EH (cell line): ENCODE measurements at places on chromosomes 5 and 9.

DNA sequence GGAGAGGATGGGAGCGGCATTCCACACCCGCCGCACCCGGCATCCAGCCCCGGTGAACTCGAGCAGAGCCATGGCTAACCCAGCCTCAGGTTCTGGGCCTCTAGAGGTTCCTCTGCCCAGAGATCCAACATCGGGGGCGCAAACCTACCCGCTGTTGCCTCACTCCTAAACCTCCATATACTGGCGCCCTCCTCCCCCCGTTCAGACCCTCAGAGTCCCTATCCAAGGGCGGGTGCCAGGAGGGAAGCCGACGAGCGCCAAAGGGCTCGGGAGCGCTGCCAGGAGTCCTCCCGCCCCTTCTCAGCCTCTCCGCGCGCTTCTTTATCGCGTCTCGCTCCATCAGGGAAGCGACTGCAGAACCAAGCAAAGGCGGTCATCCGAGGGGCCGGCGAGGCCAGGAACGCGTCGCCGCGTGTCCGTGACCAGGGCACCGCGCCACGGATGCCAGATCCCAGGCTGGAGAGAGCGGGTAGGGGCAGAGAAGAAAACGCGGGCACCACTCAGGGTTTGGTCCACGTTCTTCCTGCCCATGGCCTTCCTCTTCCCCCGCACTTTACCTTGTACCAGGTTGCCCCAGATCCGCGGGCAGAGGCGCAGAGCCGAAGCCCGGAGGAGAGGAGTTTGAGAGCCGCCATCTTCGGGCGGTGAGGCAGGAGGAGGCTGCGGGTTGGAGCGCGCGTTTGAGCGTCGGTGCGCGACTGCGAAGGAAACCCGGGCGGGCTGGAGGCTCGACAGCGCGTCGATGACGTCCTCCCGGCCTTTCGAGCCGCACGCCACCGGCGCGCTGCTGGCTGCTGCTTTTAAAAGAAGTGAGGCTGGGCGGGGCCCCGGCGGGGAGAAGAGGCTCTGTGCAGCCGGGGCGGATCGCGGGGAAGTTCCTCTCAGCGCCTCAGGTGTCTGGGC lies at the start of gene OXCT1:
Gene OXCT1 (minus strand): TSS at position 702 of the 903 bp plus-strand sequence. CDS start 67 bp downstream, at position 635.
- peak; percentile 84 for DNase-seq

DNA sequence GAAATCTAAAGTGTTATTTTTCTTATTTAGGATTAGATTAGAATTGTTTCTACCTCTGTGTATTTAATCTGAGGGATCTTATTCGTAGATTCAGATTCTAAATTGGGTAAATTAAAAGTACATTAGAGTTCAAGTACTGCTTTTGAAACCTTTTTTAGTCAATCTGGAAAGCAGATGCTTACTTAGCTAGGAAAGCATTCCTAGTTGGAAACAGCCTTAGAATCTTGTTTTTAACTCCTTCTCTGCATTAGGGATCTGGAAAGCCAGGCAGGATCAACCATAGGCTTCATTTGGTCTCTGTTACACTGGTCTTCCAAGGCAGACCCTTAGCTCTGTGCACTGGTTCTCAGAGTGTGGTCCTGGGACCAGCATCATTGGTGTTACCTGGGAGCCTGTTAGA lies 247.4 kb downstream of the NR3C1 start:
- no peak for DNase-seq

DNA sequence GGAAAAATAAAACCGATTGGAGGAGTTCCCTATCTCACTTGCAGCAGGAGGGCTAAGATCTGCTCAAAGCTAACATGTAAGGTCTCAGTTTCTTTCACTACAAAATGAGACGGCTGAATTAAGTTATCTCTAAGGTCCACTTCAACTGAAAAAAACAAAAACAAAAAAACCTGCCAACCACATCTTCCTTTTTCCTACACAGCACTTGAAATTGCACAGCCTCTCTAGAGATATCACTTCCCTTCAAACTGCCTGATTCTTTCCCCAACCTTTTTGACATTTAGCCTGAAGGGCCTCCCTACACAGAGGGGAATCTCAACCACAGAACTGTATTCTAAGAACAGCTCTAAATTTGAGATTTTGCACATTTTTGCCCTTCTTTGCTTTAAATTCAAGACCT lies 227.9 kb upstream of the TARS1 start:
- no peak for DNase-seq

DNA sequence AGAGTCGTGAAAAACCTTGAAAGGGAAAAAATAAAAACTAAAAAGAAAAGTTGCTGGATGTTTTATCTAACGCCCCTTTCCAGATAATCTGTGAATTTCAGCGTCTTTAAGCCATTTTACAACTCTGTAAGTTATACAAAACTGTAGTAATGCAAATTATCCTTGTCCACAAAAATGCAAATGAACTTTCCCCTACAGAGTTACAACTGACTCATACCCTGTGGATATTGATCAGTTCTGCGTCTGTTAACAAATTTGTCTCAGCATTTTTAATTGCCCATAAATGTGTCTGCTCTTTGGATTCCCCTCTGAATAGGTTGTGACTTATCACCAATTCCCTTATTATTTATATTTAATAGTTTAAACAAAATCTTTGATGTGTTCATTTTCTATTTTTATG lies 105.9 kb upstream of the PRLR start:
- DNase-seq: no peak

DNA sequence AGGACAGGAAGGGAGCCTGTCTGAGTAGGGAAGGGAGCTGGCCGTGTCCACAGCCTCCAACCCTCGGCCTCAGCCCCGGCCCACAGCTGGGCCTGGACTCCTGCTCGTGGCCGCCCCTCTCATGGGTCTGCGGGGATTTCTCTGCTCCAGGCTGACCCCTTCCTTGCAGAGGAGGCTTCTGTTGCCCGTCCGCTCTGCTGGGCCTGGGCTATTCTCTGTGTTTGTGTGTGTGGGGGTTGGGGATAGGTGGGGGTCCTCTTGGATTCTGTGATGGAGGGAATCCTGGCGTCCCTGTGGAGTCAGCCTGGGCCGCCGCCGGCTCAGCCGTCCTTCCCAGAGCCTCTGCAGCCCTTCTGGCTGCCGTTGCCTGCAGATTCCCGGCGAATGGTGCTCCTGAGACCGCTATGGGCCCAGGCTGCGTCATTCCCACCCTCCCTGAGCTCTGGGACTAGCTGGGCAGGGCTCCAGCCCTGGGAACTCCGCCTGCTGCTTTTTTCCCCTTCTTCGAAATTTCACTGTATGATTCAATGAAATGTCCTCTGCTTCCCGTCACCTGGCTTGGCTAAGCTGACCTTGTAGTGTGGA lies 64.2 kb downstream of the FGF18 start:
- peak; percentile 51 for DNase-seq

DNA sequence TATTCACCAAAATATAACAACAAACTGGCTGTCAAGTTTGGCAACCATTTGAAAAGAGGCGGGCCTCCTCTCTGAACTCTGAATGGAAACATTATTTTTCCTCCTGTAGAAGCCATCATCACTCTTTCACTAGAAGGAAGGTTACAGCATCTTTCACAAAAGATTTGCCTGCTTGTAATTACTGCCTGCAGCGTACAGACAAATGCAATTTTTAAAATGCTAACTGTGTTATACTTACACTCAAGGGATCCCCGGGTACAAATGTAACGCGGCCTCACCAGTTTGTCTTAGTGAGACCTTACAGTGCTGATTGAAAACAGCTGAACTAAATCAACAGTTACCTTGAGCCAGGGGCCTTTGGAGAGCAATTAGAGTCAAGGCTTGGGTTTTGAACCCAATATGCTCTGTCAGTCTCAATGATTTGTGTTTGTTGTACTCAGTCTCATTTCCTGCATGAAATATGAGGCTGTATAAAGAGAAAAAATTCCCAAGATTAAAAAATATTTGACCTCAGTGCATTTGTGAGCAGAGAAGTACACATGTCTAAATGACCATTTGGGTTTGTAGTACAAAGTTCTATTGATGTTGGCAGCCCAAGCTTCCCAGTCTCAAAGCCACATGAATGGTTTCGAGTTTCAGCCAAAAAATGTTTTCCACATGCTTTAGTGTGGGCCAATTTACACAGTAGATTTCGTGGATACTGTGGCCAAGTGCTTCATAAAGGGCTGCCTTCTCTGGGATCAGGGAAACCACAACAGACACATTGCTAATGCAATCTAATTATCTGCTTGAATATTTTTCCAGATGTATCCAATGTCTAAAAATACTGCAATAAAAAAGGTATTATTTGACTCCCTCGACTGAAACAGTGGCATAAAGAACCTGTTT lies 500.0 kb downstream of the SPATA31D1 start:
- peak; percentile 90 for DNase-seq

- DNase-seq: no peak
These were observed 1.4 kb downstream of the SPINK1 start for GRCh38 chr5:147830035-147830434.

- no peak for DNase-seq
These were observed 25.7 kb downstream of the FRMPD1 start for GRCh38 chr9:37676411-37676830.

GRCh38 chr9:75229605-75230332 lies 141.5 kb downstream of the OSTF1 start:
- no peak for DNase-seq

DNA sequence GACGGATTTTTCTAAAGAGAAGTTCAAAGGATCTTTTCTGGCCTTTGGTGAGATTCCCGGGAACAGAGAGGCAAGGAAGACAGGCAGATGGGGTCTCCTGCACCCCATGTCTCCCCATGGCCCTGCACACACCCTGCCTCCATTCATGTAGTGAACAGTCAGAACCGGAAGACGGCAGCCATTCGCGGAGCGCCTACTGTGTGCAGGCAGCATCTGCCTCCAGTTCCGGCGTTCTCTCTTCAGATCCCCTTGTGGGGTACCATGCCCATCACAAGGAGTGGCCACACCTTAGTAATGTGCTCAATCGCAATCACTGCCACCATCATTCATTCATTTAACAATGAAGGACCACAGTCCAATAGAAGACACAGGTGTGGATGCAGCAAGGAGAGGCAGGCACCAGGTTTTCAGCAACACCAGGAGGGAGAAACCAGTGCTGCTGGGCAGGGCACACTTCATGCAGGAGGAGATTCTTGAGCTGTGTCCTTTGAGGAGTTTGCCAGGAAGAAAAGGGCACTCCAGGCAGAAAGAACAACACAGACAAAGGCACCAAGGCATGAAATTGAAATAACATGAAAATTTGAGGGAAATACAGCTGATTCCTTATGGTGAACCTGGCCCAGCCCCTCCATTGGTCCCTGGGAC lies 171.5 kb upstream of the PHYKPL start:
- DNase-seq: no peak

DNA sequence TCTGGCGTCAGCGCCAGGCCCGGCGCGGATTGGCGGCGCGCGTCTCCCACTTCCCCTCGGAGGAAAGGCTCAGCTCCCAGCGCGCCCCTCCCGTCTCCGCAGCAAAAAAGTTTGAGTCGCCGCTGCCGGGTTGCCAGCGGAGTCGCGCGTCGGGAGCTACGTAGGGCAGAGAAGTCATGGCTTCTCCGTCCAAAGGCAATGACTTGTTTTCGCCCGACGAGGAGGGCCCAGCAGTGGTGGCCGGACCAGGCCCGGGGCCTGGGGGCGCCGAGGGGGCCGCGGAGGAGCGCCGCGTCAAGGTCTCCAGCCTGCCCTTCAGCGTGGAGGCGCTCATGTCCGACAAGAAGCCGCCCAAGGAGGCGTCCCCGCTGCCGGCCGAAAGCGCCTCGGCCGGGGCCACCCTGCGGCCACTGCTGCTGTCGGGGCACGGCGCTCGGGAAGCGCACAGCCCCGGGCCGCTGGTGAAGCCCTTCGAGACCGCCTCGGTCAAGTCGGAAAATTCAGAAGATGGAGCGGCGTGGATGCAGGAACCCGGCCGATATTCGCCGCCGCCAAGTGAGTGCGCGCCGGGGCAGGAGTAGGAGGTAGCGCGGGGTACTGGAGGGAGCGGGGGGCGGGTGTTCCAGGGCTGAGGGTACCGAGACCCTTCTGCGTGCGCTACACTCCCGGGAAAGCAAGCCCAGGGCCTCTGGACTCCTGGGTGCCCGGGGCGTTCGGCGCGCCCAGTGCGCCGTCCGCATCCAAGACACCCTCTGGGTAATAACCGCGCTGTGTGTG lies at the start of gene MSX2:
Gene MSX2 (plus strand): TSS at position 99 of the 777 bp plus-strand sequence. CDS start 78 bp downstream, at position 177.
- DNase-seq: peak; percentile 90

DNA sequence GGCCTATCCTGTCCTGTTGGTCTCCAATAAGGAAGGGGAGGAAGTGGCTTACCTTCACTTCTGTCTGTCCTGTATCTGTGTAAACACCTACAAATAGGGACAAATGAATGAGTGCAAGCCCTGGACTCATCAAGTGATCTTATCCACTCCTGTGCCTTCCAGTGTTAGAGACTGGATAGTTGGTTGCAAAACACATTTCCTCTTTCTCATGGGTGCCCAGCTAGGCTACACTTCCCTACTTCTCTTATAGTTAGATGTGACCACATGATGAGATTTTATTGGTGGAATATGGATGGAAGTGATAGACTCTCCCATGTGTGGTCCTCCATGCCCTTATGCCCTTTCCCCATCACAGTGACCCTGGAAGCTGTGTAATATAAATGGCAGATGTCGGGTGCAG lies 16.9 kb upstream of the PFDN1 start:
- DNase-seq: no peak

DNA sequence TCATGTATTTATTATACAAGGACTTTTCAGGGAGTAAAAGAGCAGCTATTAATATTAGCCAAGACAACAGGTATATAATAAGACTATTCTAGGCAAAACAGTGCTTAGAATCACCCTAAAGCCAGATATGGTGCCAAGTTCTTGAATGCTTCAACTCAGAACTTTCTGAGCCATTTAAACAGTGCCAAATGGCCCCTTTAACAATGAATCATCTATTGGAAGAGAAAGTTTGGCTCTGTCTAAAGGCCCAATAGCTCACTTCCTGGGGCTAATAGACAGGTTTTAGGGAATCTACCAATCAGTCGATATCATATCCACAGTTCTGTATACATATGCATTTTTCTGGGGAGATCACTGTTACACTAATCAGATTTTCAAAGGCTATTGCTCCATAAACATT lies 42.9 kb downstream of the ZNF474 start:
- no peak for DNase-seq
